Upper lobe of left lung (tissue), 6 donors: ENCODE measurements at places on chromosomes 6 and 20.

DNA sequence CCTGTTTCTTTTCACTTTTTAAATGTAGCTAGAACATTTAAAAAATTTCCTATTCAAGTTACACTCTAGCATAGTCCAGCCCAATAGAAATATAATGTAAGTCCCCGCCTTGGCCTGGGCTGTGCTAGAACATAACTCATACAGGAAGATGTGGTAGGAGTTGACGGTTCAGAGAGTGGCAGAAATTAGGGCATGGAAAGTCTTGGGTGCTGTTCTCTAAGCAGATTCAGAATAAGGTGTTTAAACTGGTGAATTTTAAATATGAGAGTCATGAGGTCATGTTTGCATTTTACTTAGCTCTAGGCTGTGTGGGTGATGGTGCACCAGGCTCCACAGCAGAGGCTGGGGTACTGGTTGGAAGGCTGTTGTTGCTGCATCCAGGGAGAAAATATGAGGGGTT lies 256.5 kb downstream of the FARS2 start:
- DNase-seq: no peak

GRCh38 chr20:46575937-46576461 lies 25.5 kb upstream of the OCSTAMP start:
- no peak for DNase-seq

DNA sequence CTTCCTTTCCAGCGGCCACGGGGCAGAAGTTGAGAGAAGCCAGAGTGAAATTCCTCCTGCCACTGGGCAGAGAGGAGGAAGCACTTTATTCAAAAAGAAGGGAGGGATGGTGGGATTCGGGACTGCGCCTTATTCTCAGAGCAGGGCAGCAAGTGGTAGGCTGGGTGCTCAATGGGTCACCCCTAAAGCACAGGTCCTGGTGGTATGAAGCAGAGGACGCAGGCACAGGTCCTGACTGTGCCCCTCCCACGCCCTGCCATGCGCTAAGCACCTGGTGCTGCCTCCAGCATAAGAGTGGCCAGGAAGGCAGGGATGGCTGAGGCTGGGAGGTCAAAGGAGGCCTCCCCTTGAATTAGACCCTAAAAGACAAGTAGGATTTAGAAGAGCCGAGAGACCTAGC lies 4.9 kb upstream of the GRM4 start:
- DNase-seq: no peak

DNA sequence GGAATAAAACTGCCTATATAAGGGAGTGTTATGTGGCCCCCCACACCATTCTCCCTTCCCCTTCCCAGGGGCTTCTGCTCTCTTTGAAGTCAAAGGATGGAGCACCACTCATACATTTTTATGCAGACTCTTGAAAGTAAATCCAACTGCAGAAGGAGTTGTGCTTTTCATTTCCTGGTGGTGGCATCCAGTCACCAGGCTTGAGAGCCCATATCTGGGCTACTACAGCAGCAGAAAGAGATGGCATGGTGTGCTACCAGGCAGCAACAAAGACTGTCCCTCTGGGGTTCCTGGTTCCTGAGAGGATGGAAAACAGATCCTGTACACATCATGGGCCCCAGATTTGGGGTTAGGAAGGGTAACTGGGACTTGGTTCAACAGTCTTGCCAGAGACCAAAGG lies 226.4 kb downstream of the CLIC5 start:
- DNase-seq: no peak

- no peak for DNase-seq
These were observed 52.9 kb downstream of the EDN1 start for GRCh38 chr6:12343122-12343439.

DNA sequence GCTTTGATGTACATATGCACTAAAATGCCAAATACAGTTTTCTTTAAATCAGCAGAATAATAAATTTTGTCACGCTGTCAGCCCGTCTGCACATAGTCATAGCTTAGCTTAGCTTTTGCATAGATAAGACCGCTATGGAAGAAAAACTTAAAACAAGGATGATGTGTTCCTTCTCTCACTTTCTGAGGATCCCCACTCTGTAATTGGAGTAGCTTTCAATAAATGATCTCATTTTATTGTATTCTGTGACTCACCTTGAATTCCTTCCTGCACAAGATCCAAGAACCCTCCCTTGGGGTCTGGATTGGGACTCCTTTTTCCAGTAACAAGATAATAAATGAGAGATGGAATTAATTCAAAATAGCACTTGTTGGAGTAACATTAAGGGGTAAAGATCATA lies 186.2 kb downstream of the CDH26 start:
- DNase-seq: no peak

DNA sequence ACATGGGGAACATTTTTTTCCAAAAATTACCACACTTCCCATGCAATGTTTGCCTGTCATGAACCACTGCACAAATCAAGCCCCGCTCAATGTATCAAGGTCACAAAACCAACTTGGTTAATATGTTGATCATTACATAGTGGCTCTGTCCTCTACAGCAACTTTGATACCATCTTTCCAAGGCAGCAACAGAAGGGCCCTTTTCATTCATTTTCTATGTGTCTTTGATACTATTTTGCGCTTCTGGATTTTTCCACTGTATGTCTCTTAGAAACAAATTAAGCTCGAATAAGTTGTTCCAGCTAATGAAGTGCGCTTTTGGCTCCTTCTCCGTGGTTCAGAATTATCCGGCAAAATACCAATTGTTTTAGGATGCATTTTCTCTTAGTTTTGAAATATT lies 1.5 kb downstream of the ZHX3 start:
- no peak for DNase-seq

DNA sequence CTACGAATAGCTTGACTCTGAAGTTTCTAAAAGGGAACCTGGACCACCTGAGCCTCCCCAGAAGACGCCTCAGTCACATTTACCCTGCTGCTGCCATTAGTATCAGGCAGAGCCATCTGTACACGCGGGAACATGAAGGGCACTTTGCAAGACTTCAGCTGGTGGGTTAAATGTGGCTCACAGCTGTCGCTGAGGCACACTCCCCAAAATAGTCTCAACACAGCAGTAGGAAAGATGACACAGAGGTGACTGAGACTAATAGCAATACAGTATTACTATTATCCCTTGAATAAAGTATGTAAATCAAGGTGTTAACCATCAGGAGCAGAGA lies 29.0 kb downstream of the PSMB1 start:
- no peak for DNase-seq

- peak; percentile 25 for DNase-seq
These were observed 299.8 kb downstream of the CD83 start for GRCh38 chr6:14417377-14417776.

GRCh38 chr6:11971154-11971553 lies 41.0 kb upstream of the HIVEP1 start:
- no peak for DNase-seq

DNA sequence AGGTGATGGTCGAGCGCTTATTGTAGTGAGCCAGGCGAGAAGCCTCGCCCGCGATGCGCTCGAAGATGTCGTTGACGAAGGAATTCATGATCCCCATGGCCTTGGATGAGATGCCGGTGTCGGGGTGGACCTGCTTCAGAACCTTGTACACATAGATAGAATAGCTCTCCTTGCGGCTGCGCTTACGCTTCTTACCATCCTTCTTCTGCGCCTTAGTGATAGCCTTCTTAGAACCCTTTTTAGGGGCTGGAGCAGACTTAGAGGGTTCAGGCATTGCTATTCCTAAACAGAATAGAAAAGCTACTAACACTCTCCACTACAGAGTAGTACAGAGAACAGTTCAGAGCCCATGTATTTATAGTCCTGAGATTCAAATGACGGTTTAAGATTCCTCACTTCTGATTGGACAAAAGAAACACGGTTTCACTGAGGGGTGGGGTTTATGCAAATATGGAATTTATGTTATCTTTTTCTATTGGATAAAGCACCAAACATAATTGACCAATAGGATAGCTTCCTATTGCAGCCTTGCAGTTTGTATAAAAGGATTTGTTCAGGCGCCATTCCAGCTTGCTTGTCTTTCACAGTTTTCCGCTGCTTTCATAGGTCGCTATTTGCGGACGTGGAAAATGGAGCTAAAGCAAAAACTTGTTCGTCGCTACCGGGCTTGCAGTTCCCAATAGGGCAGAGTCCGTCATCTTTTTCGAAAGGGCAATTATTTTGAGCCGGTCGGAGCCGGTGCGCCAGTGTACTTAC lies 43.7 kb upstream of the HFE start:
- DNase-seq: peak; percentile 70

- no peak for DNase-seq
These were observed 14.2 kb upstream of the CALHM5 start for GRCh38 chr6:116497113-116497676.

DNA sequence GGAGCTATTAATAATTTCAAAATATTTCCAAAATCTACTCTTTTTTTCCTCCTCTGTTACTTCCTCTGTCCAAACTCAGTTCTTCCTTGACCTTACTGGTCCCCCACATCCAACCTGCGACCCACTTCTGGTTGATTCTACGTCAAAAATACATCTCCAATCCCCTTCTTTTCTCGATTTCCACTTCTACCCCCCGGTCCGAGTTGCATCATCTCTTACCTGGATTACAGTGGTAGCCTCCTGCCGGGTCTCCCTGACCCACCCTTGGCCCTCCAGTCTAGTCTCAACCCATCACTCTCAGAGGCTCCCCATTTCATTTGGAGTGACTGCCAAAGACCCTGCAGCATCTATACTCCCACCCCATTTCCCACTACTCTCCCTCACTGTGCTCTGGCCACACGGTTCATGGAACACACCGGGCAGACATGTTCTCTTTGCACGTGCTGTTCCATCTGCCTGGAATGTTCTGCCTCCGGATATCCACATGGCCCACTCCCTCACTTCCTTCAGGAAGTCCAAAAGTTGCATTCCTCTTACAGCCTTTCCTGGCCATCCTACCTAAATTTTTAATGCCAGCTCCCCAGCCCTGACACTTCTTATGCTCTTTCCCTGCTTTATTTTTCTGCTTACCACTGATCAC lies 6.1 kb upstream of the CCND3 start:
- no peak for DNase-seq

GRCh38 chr20:17910828-17911294 lies 57.7 kb downstream of the SNX5 start:
- no peak for DNase-seq

DNA sequence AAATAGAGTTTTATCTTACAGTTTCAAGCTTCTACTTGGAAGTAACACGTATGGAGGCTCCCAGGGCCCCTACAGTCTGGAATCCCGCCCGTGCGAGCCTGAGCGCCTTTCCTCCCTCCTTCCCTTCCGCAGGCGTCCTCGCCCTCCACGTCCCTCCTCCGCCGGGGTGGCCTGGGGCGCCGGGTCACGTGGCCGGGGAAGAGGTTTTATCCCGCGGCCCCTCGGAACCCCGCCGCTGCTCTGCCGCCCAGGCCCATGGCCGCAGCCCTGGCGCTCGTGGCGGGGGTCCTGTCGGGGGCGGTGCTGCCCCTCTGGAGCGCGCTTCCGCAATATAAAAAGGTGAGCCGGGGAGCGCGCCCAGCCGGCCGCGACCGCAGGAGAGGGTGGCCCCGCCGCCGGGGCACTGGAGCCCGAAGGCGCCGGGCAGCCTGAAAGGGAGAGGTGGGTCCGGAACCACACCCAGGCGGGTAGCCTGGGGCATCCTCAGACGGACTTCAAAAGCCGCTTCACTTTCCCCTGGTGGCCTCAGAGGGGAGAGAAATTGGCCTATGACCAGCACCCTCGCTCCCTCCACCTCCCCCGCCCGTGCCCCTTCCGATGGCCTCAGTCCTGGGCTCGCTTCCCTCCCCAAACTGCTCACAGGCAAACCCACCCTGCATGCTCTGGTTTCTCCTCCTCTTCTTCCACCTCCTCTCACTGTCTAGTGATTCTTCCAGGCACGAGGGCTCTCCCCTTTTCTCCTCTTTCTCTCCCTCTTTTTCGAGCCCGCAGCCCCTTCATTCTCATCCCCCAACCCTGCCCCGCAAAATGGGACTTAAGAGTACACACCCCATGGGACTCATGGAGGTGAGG lies at the start of gene CLPSL2:
Gene CLPSL2 (plus strand): TSS at position 235 of the 852 bp plus-strand sequence. CDS start 21 bp downstream, at position 256.
- peak; percentile 87 for DNase-seq

- peak; percentile 69 for DNase-seq
These were observed 87.7 kb upstream of the BEND3 start for GRCh38 chr6:107202876-107203468.

DNA sequence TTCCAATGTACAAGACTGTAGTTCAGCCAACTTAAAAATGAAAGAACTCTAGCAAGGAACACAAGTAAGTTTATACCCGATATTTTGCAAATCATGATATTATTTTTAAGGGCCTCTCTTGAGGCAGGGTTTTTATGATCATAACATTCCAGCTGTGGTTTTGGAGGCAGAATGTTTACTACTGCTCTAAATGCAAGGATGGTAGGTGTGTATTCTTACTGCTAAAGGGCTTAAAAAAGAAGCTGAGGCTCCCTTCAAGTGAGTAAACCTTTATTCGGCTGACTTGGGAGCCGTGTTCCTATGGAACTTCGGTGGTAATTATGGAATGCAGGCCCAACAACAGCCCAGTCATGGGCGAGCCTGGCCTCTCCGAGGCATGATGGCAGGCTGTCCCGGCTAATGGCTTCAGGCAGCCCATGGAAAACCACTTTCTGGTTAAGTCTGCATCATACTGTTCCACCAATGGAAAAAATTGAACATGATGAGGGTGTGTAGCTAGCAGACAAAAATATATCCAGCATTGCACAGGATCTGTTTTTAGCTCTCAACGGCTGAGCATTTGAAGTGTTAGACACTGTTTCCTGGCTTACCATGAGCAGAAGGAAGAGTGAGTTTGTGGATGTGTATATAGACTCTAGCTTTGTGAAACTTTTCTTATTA lies 111.5 kb downstream of the TIAM2 start:
- DNase-seq: no peak

DNA sequence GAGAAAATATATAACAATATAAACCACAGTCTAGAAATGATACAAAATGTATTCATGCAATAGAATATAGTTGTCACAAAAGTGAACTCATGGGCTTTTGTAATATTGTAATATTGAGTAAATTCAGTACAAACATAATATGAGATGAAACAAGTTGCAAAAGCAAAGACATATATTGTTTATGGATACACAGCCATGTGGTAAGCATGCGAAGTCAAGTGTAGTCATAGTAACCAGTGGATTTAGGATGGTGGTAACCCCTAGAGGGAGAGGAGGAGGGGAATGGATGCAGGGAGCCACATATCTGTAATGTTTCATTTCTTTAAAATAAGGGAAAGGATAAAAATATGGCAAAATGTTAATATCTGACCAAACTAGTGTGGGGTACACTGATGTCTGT lies 47.3 kb downstream of the ARMC2 start:
- DNase-seq: no peak

DNA sequence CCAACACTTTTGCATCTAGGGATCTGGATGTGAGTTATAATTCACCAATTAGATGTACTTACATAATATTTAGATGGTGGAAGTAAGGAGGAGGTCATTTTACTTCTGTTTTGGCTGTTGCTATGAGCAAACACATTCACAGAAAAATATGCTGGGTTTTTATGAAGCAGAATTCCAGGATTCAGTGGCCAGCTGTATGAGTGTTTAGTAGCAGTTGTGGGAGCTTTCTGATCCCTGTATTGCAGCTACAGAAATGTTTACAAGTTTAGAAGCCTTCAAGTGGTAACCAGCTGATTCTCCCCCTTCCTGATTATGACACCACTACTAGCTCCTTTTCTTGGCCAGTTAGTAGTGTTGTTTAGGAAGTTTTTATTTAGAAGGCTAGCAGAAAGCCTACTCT lies 177.0 kb downstream of the TENT5A start:
- DNase-seq: no peak

- DNase-seq: no peak
These were observed 79.2 kb upstream of the FOXA2 start for GRCh38 chr20:22663528-22664025.

- no peak for DNase-seq
These were observed 16.2 kb upstream of the C6orf118 start for GRCh38 chr6:165325609-165326008.

GRCh38 chr6:20183706-20184105 lies 28.6 kb downstream of the MBOAT1 start:
- no peak for DNase-seq

GRCh38 chr20:57513199-57513598 lies 11.7 kb downstream of the CTCFL start:
- no peak for DNase-seq
